Hypothalamus (tissue), 51 donors: ENCODE measurements at places on chromosomes 3 and 15.

DNA sequence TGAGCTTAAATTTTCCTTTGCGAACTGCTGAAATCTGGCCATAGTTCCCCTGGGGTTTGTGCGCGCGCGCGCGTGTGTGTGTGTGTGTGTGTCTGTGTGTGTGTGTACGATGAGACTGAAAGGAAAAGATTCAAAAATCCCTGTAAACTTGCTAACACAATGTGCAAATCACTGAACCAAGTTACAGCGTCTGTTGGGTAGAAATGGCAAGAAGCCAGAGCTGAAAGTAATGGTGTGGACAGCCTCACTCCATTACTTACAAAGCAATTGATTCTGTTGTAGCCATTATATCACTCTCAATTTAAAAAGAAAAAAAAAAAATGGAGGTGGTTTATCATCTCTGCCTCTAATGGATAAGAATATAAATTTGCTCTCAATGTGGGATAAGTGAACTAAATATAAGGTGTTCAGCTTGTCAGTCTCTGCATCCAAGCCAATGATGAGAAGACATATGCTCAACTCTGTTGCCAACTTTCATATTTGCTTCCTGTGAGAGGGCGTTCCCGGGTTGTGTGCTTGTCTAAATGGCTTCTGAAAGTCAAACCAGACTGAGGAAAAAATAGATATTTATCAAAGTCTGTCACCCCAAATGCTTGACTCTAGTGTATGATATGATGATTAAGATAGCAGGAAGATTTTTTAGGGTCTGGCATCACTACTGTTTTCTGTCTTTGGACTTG, 422.2 kb downstream of the ZNF385D start:
- no peak for DNase-seq

- DNase-seq = no peak
Measured at GRCh38 chr3:51374456-51374855, 10.6 kb upstream of the MANF start.

GRCh38 chr15:67244971-67245478, 9.4 kb downstream of the AAGAB start:
- no peak for DNase-seq

DNA sequence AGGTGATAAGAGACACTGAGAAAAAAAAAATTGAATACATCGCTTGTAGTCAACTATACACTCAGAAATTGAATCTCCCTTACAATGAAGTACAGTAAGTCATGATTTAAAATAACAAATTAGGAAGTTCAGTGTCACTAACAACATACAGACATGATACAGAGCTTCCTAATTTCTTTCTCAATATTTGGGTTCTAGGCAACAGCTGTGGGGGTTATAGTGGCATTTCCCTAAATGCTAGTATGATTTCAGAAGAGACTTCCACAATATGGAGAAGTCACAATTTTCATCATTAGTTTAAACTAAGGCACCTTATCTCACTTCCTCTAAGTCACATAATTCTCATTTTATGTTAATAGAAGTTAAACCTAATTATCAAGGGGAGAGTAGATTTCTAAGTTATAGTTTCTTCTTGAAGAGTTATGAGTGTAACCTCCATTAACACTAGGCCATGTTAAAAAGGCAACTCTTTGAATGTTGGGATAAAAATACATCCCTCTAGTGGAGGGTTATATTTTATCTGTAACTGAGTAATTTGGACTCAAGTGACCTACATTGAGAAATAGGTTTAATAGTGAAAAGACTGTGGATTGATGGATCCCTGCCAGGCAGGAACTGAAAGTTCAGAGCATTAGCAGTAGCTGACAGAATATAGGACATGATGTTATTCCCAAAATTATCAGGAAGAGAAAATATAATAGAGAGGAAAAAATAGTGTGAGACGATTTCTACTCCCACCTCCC, 286.0 kb upstream of the SUCLG2 start:
- DNase-seq = no peak

DNA sequence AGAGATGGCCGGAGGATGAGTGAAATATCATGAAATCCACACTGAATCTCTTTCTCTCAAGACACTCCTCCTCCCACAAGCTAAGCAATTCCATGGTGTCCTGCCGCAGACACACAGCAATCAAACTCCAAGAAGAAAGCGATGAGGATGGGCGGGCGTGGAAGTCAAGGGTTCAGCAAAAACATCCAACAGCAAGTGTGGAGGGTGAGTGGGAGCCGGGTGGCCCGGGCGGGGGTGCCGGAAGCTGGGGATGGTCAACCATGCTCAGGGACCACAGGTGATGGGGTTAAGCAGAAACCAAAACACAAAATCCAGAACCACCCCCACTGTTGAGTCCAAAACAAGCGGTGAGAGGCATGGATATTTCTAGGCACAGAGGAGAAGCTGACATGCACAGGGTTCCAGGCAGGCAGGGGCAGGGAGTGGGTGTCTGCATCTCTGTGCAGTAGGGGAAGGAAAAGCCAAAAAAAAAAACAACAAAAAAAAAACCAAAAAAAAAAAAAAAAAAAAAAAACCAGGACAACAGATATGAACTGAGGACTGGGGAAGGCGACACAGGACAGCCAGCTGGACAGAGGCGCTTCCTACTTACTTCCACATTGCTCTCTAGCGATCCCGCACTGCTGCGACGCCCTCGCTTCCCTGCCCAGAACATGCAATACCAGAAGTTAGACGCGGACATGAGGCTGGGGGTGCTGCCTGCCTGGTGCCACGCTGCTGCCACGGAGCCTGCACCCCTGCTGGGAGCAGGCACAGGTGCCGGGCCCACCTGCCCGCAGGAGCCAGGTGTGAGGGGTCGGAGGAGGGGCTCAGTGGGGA, 61.0 kb upstream of the RPL32 start:
- DNase-seq = no peak
